ENCODE measurements at places on chromosomes 5 and 9.

- no peak for DNase-seq
These were observed 84.7 kb downstream of the CSNK1A1 start for GRCh38 chr5:149466457-149466972.

- DNase-seq, result no peak
These were observed 351.9 kb downstream of the ZSWIM6 start for GRCh38 chr5:61683926-61684325.

GRCh38 chr5:142222866-142223558 is 101.8 kb downstream of the SPRY4 start:
- no peak for DNase-seq

DNA sequence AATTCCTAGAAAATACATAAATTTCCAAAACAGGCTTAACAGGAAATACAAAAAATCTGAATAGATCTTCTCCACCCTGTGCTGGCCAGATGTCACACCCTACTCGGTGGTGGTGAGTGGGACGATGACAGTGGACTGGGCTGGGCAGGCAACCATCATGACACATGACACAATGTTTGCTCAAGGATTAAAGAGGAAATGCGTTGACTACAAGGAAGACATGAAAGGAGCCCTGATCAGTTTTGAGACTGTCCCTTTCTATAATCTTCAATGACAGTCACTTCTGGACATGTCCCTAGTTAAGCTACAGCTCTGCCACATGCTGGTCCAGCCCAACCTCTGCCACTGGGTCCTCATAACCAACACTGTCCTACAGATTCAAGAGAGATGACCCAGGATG is 99.8 kb downstream of the ZDHHC21 start:
- DNase-seq, result no peak

GRCh38 chr9:74951107-74951720 is 1.5 kb downstream of the C9orf40 start:
- no peak for DNase-seq

DNA sequence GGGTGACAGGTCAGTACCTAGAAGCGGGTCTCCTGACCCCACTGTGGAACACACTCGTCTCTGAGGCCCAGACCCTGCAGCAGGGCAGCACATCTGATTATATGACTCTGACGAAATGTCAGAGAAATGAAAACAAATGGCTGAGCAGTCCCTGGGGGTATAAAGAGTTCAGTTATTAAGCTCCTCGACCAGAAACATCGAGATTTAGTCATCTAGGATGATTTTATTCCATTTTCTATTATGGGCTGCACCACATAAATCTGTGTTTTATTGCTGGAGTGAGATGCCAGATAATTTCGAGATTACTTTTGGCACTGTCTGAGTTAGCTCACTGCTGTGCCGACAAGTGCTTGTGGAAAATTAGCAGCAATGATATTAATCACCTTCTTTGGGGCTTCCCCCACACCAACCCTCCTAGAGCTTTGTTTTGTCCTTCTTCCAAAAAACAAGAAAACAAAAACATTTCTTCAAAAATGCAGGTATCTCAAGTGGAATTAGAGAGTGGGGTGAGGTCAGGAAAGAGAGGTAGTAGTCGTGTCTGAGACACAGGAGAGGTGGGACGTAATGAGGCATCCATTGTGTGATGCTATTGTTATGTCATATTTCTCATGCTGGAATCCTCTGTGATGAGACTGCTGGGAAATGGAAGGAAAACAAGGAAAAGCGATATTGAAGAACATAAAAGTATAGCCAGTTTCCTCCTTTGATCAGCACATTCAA is 495.5 kb downstream of the DMAC1 start:
- no peak for DNase-seq

DNA sequence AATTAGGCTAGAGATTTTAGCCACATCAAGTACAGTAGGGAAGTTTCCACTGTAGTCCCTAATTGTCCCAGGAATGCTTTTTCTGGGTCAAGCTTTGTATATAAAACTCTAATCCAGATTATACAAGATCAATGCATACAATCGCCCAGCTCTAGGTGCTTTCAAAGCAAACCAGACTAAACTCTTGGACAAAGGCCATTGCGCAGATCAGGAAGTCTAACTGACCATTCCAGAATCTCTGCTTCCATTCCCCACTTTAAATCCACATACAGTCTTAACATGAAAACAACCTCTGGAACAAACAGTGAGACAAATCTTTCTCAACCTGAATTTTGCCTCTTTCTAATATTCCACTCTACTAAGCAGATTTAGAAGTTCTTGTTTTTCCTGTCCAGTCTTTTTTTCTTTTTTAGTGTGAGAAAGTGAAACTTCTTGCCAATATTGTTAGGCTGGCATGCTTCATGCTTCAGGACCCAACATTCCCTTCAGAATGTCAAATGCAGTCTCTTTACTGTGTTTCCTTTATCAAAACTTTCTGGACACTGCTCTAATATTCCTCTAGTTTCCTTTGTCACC is 76.1 kb downstream of the ITGA1 start:
- DNase-seq, result peak; percentile 25

DNA sequence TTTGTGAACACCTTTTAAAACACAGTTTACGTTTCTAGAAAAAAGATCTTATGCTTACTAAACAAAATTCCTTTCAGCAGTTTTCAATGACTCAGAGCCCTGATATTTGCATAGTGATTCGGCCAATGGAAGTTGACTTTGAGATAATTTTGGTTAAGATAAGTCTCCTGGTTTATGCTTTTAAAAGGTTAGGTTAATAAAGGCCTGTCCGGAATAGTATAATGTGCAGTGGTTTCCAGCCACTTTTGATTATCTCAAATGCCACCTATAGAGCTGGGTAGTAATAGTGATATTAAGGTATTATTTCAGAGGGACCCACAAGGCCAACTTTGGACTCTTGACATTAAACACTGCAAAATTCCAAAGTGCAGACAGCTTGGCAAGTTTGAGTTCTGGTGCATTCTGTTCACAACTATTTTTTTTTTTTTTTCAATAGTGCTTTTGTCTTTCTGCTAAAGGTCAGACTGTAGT is 86.1 kb downstream of the F2RL2 start:
- no peak for DNase-seq

- DNase-seq, result no peak
These were observed 44.8 kb upstream of the ALDOB start for GRCh38 chr9:101480386-101480785.

- no peak for DNase-seq
These were observed 15.6 kb upstream of the GNA14 start for GRCh38 chr9:77663754-77664153.

DNA sequence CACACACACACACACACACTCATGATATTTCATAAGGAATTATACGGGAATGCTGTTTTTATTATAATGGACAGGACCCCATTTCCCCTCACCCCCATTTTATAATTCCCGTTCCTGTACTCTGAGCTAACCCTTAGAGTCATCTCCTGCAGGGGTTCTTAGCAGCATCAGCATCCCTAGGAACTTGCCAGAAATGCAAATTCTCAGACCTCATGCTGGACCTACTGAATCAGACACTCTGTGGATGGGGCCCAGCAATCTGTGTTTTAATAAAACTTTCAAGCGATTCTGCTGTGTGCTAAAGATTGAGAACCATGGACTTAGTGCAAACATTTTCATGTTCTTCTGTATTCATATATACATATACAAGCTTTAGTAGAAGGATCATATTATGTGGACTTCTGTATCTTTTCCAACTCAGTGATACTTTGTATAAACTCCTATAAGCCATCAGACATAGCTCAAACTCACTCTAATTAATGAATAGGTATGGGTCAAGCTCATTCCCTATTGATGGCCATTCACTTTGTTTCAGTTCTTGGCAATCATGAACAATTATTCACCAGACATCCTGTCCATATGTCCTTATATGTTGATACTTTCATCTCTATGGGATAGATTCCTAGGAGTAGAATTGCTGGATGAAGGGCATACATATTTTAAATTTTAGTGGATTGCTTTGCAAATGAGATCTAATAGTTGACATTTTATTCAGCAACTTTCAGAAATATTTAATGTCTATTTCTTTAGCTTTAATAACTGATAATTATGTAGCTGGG is 65.5 kb downstream of the ARHGEF28 start:
- no peak for DNase-seq

GRCh38 chr9:87359958-87360601 is 137.6 kb upstream of the DAPK1 start:
- no peak for DNase-seq

DNA sequence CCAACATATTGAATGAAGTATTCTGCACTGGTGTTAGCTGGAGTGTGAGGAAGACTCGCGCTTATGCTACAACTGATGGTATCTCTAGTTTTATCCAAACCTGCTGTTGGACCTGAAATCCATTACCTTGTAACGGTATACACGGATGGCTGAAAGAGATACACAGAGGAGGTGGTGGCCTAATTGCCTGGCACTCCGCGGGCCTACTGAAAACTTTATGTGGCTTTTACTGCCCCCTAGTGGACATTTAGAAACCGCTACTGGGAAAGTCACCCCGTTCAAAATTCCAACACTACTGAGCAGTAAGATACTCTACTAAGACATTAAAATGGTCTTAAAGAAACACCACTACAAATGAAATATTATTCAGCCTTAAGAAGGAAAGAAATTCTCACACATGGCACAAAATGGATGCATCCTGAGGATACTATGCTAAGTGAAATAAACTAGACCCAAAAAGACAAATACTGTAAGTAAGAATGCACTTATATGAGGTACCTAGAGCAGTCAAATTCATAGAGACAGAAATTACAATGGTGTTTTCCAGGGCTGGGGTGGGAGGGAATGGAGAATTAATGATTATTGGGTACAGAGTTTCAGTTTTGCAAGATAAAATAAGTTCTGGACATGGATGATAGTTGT is 100.4 kb downstream of the TTLL11 start:
- peak; percentile 64 for DNase-seq

- peak; percentile 94 for DNase-seq
These were observed 31.7 kb downstream of the BASP1 start for GRCh38 chr5:17249029-17249634.

- peak; percentile 46 for DNase-seq
These were observed 103.3 kb downstream of the SREK1 start for GRCh38 chr5:66247176-66247960.

GRCh38 chr5:159786201-159786600 is 130.1 kb upstream of the ADRA1B start:
- DNase-seq, result no peak

DNA sequence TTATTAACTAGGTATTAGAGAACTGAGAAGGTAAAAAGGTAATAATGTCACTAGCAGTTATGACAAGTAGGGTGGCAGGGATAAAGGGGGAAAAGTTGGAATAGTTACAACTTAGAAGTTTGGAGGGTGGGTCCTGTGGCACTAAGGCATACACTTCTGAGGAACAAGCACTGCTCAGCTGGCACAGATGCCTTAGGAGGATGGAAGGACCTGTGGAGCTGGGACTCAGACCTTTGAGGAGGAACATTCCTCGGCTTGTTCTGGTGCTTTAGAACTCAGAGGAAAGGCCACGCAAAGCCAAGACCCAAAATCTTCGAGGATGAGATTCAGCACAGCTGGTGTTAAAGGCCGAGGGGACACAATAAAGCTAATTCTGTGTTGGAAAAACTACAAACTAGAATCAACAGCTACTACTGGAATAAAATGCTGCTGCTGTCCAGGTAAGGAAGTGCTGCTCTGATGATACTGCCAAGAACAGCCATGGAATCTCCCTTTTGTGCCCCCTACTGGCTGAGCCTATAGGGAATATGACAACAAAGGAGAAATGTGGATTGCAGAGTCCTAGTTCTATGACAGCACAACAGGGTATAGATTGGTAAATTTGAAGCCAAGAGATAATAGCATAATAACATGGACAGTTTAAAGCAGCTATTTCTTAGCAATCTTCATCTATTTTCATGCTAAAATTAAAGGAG is 126.7 kb downstream of the SLC25A46 start:
- DNase-seq, result peak; percentile 51

DNA sequence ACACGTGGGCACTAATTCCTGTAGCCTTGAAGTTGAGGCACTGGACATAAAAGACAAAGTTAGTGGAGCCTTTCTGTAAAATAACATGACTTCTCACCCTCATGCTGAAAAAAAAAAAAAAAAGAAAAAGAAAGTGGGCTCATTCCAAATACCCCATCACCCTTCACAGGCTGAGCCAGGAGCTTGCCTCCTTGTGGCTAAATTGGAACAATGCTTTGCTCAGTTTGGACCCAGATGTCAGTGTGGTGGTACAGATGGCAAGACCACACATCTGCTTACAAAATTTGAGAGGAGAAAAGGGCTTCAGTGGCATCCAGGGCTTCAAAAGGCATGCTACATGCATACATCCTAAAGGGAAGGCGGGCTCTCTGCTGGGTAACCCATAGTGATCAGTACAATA is 342.8 kb downstream of the EBF1 start:
- no peak for DNase-seq

- no peak for DNase-seq
These were observed 937 bp upstream of the MACROH2A1 start for GRCh38 chr5:135399794-135400542.

DNA sequence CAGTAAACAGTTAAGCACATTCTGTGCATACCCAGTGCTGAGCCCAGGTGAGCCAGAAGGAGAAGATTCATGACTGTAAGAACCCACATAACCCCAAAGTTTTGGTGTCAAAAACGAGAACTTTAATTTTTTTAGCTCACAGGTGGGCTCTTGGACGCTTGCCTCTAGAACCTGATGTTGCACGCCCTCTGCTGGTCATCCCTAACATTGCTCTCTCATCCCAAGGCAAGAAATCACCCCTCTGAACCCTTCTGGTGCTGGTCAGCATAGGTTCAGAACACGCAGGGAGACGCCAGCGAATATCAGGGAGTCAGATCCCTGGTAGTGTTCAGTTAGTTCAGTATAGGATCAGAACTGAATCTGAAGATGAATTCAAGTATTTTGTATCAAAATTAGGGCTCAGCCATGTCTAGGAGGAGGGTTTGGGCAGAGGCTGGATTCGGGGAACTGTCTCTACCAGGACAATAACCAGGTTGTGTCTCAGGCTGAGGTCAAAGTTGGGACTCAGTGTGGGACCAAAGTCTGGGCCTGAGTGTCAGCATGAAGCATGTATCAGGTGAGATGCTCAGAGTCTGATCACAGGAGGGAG is 4.1 kb upstream of the DNAJB5 start:
- peak; percentile 62 for DNase-seq

DNA sequence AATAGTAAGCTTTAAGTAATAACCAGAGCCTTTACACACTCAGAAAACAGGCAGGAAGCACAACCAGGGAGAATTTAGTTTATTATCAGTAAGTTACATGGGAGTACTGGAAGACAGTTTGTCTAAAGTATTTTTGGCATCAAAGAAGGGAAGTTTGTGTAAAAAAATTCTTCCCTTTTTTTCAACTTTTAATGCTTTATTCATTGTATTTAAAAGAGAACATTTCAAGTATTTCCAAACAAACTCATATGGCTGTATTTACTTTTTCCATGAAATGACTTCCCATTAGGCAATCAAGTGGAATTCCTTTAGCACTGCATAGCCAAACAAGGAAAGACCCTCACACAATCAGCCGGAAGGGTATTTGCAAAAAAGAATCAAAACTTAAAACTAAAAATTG is 26.7 kb downstream of the RNF145 start:
- no peak for DNase-seq

GRCh38 chr5:178421699-178422399 is 168.3 kb downstream of the COL23A1 start:
- DNase-seq, result no peak

DNA sequence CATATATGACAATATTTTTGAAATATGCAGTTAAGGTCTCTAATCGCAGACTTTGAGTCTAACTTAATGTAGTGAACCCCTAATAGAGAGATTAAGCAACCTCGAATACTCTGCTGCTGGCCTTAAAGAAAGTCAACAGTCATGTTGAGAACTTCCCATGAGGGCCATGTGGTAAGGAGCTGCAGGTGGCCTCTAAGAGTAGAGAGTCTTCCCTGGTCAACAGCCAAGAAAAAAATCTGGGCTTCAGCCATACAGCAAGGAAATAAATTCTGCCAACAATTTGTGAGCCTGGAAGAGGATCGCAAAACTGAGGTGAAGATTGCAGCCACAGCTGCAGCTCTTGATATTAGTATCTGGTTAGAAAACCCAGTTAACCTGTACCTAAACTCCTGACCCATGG is 935.2 kb upstream of the TYRP1 start:
- DNase-seq, result no peak
